ENCODE measurements at places on chromosomes 4 and X.

DNA sequence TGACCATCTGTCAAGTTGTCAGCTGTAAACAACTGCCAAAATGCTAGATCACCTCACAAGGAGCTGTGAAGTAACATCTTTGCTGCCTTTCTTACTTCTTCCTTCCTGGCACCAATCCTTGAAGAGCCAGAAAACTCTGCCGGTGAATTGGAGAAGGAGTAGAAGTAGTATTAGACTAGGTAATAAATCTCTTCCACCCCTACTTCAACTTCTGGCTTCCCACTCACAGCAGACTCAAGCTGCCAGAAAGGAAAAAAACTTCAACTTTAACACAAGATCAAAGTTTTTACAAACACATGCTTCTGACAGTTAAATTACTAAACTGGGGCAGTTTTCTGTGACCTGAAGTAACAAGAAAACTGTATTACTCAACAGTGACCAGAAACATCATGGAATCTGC is 164.7 kb upstream of the SLC7A11 start:
- no peak for DNase-seq

DNA sequence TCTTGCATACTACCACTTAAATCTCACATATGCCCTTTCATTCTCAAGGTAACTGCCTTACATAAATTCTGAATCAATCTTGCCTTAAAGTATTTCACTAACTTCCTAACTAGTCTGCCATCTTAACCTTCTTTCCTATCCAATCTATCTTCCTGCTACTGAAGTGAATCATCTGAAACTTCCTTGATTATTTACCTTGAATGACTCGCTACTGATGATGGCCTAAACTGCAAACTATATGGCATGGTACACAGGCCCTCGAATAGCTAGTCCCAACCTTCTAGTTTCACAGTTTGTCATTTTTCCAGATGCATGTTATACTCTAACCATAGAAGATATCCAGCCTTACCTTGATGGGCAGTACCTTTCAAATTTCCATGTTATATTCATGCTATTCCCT is 19.9 kb downstream of the PHKA1 start:
- no peak for DNase-seq

GRCh38 chr4:6750286-6751221 is 32.0 kb upstream of the KIAA0232 start:
- no peak for DNase-seq

DNA sequence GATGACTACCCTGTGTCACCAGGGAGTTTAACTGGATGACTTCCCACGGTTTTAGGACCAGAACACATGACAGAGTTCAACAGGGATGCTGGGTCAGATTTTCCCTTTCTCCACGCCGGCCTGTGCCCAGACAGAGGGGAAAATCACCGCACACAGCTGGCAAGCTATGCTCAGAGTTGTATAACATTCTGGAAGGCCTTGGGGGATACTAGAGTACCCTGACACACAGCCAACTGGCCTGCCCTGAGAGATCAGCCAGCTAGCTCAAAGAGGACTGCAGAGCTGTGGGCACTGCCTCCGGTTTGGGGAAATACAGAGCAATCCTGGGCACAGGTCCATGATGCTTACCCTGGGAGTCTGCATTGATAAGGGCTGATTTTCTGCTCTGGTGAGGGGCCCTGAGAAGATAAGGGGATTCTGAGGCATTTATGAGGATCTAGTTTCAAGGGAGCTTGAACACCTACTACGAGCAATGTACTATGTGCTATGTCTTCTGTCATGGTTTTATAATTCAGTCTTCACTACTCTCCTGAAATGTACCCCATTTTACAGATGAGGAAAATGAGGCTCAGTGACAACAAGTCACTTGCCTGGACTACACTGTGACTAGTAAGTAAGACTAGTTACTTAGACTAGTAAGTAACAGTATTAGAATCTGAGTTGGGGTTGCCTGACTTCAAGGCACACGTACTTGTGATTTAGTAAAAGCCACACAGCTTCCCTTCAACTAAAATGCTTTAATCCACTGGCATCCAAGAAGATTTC is 14.7 kb downstream of the C4orf54 start:
- no peak for DNase-seq

DNA sequence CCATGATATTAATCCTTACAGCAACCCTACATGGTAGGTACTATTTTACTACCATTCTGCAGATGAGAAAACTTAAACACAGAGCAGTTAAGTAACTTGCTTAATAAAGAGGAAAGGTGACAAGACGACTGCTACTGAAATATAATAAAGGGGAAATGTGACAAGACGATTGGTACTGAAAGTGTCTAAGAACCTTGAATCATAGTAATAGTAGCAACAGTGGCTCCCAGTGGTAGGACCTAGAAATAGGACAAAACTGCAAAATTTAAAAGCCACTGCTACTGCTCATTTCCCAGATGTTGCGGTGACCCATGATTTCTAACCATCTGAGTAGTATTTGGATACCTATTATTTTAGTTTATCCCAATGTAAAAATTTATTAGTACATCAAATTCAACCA is 89.5 kb downstream of the TASL start:
- no peak for DNase-seq

DNA sequence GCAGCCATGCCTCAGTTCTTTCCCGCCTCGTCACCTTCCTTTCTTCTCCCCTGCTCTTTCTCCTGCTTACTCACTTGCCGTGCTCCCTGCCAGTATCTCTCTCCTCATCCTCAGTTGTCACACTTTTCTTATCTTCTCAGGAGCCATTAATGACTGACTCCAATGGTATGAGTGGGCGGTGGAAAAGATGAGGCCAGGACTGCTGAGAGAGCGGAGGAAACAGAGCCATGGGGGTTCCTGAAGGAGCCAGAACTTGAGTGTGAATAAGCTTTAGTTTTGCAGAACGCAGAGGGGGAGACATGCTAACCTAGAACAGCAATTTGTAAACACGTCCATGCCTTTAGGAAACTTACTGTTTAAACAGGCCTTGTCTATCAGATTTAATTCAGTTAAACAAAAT is 126.5 kb downstream of the CHIC2 start:
- DNase-seq: no peak

DNA sequence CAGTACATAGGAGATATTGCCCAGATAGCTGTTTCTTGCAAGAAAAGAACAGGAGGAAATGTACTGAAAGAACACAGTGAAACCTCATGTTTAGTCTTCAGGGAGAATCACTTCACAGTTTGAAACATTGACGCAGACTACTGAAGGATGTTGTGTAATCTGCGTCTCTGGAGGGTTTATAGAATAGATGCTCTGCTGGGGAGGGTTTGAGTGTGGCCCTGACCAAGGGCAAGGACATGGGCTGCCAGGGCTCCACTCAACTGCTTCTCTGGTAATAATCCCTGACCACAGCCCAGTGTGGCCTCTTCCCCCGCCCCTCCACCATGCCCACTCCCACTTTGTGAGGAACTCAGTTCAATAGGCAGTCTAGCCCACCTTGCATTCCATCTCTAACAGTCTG is 15.8 kb upstream of the ACE2 start:
- DNase-seq: no peak

DNA sequence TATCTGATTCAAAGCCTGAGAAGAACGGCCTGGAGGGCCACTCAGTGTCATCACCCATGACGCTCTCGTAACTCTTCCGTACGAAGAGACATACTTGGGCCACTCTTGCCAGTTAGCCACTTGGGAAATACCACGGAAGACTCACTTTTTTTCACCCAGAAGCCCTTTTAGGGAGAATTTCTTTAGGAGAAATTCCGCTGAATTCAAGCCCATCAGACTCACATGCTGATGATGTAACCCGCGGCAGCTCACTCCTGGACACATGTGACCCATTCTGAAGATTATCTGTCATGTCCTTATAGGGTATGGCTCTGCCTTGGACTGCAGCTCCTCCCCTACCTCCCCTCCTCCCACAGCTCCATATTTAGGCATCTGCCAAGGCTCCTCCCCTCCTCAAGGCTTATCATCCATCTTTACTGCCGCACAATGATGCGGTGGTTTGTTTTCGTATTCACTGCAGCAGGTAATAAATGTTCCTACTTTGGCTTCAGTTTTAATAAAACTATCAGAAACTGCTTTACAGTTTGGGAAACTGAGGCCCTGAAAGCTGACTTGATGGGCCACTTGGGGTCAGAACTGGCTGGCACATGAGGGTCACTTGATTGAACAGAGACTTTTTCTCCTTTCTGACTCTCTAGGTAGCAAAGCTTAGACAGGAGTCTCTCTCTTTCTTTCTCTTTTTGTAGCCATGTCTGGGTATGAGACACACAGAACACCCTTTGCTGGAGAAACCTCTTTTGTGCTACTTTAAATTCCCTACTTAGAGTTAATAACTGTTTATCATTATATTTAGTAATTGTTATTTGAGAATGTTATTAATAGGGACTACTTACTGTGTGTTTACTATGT is 42.1 kb downstream of the RHOH start:
- peak; percentile 51 for DNase-seq

DNA sequence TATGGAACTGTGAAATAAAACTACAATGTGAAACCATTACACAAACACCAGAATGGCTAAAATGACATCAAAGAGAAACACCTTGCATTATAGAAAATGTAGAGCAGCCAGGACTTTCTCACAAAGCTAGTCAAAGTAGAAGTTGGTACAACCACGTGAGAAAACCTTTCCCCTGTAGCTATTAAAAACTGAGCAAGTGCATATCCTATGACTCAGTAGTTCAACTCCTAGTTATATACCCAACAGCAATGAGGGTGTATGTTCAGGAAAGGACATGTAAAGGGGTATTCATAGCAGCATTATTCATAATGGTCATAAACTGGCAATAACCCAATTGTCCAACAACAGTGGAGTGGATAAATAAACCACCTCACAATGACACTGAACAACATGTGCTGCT is 177.5 kb upstream of the NUDT10 start:
- DNase-seq: no peak

DNA sequence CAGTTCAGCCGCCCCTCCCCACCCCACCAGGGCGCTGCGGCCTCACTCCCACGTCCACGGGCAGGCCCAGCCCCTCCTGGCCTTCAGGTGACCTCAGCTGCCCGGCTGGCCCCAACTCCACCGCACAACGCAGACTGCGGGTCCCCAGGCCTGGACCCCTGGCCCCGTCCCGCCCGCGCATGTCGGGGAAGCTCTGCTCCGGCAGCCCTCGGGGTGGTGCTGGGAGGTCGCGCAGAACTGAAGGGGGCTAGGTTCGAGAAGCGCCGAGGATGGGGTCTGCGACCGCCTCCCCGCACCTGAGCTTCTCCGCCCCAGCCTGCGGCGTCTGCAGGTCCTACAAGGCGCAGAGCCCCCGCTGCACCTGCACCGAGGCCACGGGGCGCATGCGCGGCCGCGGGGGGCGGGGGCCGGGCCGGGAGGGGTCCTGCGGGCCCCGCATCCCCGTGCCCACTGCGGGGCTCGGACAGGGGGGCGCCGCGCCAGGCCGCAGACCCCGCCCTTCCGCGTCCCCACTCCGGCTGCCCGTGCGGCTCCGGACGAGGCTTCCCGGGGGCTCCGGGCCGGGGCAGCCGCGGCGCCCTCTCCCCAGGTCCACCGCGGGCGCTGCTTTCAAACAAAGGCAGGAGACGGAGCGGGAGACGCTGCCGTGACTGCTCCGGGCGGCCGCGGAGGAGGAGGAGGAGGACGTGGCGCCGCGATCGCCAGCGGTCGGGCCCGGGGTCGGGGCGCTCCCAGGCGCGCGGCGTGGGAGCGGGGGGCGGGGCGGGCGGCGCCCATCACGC is 672 bp upstream of the NAT8L start:
- no peak for DNase-seq

GRCh38 chr4:153518001-153518400 is 51.8 kb downstream of the TMEM131L start:
- no peak for DNase-seq

- no peak for DNase-seq
Observed at GRCh38 chr4:181158971-181159370, 1084.2 kb upstream of the TENM3 start.

DNA sequence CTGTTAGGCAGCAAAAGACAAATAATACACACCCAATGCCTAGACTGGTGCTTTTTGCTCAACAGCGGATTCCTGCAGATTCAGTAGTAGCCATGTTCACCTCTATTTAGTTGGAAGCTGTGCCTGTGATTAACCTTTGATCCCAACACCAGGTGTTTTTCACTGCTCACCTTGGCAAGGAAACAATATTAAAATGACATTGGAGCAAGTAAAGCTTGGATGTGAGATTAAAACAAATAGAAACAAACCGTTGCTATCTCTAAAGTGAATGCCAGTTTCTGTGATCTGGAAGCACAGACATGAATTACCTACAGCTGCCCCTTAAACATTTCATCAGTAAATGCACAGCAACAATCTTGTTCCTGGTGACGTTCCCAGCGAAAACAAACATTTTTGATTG is 35.7 kb downstream of the MAGEB17 start:
- no peak for DNase-seq

- no peak for DNase-seq
Observed at GRCh38 chr4:126991965-126992364, 640.8 kb upstream of the INTU start.

DNA sequence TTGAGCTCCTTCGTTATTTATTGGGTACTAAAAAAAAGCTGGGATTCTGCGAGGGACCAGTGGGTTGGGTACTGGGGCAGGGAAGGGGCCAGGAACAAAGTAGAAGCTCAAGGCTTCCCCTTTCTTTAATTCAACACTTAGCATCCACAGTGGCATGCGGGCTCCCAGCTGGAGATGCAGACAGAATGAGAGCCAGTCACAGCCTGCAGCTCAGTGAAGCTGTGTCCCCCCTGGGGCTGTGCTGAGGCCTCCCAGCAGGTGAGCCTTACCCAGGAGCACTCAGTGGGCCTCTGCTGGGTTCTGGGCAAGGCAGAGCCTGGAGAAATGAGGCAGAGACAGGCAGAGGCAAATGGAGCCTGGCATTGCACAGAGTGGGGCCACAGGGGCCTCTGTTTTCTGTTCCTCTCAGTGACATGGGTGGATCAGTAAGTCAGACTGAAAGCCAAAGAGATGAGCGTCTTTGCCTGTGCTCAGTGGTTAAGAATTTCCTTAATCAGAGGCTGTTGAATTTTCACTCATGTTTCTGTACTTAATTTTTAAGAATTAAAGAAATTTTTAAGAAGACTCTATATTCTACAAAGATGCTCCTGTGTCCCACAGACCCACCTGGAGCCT is 181.4 kb upstream of the RBPJ start:
- DNase-seq: no peak

- no peak for DNase-seq
Observed at GRCh38 chrX:111877681-111878080, 1.7 kb downstream of the TRPC5OS start.

- no peak for DNase-seq
Observed at GRCh38 chr4:124526331-124526730, 186.2 kb downstream of the ANKRD50 start.

DNA sequence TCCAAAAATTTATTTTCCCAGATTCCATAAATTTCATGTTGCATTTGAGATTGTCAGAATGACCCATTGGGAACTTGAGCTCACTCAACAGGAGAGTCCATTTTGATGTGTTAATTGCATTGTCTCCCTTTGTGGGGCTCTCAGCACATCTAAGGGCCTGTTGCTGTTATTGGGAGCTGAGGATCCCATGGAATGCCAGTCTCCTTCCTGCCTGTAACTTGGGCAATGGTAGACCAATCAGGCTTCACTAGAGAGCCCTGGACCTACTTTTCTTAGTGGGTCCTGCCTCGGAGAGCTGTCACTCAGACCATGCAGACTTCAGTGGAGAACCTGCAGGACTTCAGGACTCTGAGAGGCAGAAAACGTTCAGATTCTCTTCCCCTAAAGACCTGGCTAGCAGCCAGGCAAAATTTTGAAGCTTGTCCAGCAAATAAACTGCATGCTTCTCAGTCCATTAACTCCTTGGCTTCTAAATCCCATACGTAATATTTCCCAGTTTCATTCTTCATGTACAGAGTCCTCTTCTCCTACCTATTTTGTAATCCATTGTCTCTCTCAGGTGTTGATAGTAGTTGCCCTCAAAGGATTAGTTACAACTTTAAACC is 25.1 kb downstream of the OCRL start:
- no peak for DNase-seq
